ENCODE measurements at places on chromosomes 12 and 14.

DNA sequence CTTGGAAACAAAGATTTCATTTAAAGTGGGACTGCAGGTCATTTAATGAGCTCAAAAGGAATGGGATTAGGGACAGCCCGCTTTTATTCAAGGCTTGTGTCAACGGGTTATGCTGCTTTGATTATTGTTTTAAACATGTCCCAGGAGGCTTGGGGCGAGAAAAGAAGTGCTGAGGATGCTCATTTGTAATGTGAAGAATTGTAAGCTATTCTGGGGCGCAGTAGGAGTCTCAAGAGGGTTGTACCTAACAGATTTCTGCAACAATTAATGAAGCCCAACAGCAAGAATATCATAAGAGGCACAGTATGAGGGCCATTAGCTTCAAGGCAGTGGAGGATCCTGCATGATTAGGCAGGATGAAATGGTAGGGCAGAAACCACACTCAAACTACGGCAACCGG lies 122.5 kb downstream of the KTN1 start:
- no peak for DNase-seq

- DNase-seq = no peak
These were observed 96.7 kb downstream of the NUAK1 start for GRCh38 chr12:106042037-106042436.

DNA sequence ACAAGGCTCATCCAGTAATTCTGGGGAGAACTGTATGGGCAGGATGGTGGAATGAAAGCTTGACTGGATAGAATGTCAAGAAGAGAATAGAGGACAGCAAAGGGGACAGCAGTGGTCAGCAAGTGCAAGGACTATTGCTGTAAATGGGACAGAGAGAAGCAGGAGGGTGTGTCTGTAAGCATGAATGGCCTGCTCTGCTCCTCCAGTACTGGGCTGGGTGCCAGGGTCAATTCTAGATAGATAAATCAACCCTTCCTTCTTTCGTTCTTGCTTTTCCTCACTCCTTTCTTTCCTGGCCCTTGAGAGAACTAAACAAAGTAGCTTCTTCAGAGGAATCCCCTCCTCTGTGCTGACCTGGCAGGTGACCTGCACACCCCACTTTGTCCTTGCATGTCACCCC lies 1019.2 kb downstream of the BCL11B start:
- no peak for DNase-seq

DNA sequence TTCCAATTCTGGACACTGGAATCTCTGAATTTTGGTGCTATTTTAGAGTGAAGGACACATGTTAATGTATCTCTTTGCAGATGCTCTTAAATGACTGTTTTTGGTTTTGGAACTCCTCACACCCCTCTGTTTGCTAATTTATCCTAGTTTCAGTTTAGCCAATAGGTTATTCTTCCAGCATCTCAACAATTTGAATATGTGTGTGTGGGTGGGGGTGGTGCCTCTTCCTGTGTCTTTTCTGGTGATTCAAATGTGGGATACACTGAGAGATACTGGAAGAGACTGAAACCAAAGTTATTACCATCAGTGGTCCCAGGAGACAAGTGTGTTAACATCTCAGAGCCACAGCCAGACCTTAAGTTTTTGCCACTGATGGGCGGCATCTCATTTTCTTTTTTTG lies 1317.4 kb upstream of the TMEM132C start:
- DNase-seq = no peak

GRCh38 chr12:124273630-124274029 lies 21.3 kb upstream of the RFLNA start:
- peak; percentile 82 for DNase-seq

DNA sequence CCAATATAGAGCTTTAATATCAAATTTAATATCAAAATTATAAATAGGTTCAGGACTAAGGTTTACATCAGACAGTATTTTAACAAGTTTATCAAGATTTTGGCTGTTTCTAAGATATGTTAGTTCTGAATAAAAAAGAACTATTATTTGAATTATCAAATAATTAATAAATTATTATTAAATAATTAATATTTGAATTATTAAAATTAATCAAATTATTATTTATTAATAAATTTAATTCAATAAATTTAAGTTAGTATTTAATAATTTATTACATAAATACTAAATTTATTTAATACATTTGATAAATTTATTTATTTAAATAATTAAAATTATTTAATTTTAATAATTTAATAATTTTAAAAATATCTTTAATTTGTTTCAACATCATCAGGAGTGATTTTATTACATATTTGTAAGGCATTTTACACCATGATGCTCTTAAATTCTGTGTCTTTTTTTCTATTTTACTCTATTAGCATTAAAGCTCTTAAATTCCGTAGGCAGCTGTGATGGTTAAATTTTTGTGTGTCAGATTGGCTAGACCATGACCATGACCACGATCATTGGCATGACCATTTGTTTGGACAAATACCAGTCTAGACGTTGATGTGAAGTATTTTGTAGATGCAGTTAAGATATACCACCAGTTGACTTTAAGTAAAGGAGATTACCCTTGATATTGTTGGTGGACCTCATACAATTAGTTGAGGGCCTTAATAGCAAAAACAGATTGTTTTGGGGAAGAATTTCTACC lies 82.6 kb downstream of the BBS10 start:
- no peak for DNase-seq

GRCh38 chr14:81427348-81428058 lies 27.4 kb upstream of the STON2 start:
- DNase-seq = no peak
